ENCODE measurements at places on chromosomes 11 and 22.

- DNase-seq, result no peak
Observed at GRCh38 chr11:67279589-67280340, 9.3 kb upstream of the ANKRD13D start.

GRCh38 chr22:38431266-38432010 is 23.6 kb downstream of the KCNJ4 start:
- no peak for DNase-seq

GRCh38 chr11:128471138-128471661 is 116.2 kb downstream of the ETS1 start:
- no peak for DNase-seq

- no peak for DNase-seq
Observed at GRCh38 chr11:95977534-95978174, 53.7 kb upstream of the MTMR2 start.

- DNase-seq, result no peak
Observed at GRCh38 chr11:69818603-69819441, at the start of gene FGF3. Gene FGF3, minus strand, starts transcription at chr11:69819416. Its CDS starts 483 bp downstream, at chr11:69818933.

GRCh38 chr22:24952837-24953383 is 394 bp downstream of the KIAA1671 start:
- no peak for DNase-seq

DNA sequence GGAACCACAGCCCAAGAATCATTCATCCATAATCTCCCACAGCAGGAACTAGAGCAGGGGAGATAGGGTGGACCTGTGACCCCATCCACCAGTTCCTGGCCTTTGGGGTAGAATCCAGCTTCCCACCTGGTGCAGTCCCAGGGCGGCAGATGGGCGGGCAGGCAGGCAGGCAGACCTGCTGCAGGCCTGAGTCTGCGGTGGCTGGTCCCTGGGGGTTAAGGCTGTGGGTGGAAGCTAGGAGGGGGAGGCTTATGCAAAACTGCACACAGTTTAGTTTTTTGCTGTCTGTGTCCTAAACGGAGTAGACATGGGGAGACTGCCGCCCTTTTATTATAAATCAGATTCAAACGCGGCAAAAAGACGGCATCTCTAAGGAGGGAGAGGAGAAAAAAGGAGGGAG is 4.5 kb upstream of the NEFH start:
- no peak for DNase-seq

- no peak for DNase-seq
Observed at GRCh38 chr11:61339490-61339878, 6.5 kb downstream of the TKFC start.

DNA sequence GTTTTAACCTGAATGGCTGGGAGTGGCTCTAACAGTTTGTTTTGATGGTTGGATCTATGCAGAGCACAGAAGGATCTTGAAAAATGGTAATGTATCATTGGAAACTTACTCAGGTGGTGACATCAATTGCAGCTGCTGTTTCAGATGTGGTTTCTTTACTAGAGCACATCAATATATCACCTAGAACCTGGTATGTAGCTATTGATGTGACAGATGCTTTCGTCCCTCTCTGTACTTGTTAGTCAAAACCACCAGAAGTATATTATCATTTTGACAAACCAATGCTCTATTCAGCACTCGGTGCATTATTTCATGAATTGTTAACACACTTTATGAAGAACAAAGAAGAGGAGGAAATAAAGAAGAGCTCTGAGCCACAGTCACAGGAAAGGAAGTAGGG is 26.6 kb upstream of the SCN3B start:
- no peak for DNase-seq

DNA sequence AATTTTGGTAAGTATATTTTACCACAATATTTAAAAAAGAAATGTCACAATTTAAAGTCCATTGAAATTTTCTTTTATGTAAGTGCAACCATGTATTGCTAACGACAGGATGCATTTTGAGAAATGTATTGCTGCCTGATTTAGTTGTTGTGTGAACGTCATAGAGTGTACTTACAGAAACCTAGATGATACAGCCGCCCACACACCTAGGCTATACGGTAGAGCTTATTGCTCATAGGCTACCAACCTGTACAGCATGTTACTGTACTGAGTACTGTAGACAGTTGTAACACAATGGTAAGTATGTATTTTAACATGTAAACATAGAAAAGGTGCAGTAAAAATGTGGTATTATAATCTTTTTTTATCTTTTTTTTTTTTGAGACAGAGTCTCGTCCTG is 48.1 kb downstream of the CBL start:
- DNase-seq, result peak; percentile 49

DNA sequence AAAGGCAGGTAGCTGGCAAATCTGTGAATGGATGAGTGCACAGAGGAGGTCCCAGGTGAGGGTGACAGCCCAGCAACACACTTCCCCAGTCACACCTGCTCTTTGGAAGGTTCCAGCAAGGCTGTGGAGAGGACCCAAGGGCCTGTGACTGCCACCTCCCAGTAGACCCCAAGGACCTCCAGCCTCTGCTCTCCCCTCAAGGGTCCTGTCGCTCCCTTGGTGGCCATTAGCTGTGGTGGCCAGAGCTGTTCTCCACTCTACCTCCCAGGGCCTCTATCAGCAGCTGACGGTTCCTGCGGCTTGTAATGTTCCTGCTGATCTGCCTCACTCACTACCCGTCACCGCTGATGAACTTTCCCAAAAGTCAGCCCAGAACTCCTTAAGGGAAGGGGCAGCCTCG is 93.0 kb downstream of the SWAP70 start:
- no peak for DNase-seq

DNA sequence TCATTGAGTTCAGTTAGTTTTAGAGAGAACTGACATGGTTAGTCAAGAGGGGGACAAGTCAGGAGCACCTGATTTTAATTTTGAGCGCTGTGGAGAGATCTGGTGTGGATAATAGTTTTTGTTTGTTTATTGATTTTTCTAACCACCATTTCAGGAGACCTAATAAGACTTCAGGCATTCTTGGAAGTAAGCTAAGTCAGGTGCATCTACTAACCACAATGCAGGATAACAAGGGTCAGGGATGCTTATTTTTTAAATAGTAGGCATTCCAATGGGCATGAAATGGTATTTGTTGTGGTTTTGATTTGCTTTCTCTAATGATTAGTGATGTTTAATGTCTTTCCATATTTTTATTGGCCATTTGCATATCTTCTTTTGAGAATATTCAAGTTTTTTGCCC is 212.1 kb downstream of the NAV2 start:
- DNase-seq, result no peak

DNA sequence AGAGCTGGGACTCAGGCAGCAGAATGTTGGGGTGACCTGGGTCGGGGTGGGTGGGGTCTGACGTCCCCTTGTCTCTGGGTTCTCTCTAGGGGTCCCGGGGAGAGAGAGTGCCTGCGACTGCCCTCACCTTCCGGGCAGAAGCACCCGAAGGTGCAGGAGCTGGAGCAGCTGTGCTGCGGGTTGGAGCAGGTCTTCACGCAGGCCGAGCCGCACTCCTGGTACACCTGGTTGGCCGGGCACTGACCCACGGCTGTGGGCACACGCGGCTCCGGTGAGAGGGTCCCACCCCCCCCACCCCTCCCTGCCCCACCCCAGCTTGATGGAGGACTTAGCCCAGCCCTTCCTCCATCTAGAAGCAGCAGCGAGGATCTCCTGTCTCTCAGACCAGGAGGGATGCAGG is 6.4 kb downstream of the MUC6 start:
- no peak for DNase-seq

GRCh38 chr11:2199466-2200341 is 28.1 kb upstream of the TH start:
- no peak for DNase-seq

GRCh38 chr11:126318574-126319373 is 14.9 kb downstream of the DCPS start:
- no peak for DNase-seq

DNA sequence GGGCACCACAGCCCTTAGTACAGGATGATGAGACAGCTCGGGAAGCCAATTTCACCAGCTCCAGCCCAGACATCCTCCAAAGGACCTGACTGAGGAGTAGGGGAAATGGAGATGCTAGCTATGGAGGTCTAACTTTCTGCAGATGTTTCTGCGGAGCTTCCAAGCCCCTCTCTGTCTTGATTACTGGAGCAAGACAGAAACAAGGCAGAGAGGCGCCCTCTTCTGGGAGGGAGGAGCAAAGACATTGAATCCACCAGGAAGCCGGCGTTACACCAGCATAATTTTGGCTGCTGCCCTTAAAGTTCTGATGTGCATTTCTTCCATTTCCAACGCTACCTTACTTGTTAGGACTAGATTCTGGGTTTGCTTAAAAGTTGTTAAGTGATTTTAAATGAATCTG is 107.3 kb upstream of the HSD17B12 start:
- no peak for DNase-seq

DNA sequence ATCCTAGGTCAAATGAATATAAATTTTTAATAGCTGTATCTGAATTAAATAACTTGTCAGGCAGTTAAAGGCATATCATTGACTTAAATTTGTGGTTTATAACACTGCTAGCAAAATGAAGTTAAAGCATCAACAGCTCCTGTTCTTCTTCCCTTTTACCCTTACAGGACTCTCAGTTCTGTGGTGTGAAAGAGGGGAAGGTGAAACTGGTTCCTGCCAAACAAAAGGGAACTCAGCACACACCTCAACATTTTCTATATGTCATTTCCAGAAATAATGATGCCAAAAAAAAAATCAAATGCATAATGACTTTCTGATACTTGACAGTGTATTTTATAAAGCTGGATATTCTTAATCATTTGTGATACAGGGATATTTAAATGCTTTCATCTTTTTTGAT is 21.2 kb downstream of the ARL14EP start:
- no peak for DNase-seq

GRCh38 chr22:30140414-30140813 is 60.1 kb downstream of the HORMAD2 start:
- no peak for DNase-seq

DNA sequence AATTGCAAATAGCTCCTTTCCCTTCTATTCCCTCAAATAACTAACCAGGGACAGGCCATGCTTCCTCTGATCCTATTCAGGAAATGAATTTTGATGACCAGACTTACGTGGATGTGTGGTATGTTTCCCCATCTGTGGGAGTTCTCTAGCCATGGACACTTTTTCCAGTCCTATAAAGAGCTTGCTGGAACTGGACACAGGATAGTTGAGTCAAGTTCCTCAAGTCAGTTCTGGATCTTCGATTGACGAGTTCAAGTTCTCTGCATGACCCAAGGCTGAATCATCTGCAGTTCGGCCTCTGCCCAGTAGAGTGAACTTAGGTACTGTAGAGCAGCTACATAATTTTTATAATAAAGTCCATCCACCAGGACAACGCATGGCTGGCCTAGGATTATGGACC is 52.7 kb upstream of the CCND1 start:
- no peak for DNase-seq

GRCh38 chr11:10892250-10892649 is 34.4 kb upstream of the ZBED5 start:
- DNase-seq, result no peak

DNA sequence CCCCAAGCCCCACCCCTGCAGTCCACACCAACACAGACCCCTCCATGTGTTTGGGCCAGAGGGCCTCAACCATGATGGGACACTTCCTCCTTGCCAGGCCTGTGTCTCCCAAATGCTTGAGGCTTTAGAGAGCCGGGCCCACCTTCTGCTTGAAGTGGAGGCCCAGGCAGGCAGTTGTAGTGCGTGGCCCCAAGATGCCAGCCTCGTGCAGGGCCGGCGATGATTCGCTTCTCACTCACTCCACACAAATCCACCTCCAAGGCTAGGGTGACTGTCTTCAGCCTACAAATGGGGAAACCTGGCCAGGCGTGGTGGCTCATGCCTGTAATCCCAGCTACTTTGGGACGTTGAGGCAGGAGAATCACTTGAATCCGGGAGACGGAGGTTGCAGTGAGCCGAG is 5.7 kb downstream of the PRR5 start:
- no peak for DNase-seq

DNA sequence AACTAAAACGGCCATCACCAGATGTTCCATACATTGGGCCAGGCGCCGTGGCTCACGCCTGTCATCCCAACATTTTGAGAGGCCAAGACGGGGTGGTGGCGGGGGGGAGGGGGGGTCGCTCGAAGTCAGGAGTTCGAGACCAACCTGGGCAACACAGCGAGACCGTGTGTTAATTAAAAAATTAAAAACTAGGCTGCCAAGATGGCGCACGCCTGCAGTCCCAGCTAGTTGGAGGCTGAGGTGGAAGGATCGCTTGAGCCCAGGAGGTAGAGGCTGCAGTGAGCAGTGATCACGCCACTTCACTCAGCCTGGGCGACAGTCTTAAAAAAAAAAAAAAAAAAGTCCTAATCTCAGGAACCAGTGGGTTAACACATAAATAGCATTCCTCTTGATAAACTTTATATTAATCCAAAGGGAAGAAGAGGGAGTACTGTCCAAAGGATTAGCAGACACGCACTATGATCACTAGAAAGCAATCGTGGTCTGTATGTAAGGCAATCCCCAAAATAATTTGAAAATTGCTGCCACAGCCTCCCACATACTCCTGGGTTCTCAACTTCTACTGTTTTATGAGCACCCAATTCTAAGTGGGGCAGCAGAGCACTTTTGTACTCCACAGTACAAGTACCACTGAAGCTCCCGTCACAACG is 604 bp downstream of the PUS3 start:
- DNase-seq, result no peak

GRCh38 chr22:45026511-45026910 is 16.7 kb upstream of the PHF21B start:
- DNase-seq, result no peak

DNA sequence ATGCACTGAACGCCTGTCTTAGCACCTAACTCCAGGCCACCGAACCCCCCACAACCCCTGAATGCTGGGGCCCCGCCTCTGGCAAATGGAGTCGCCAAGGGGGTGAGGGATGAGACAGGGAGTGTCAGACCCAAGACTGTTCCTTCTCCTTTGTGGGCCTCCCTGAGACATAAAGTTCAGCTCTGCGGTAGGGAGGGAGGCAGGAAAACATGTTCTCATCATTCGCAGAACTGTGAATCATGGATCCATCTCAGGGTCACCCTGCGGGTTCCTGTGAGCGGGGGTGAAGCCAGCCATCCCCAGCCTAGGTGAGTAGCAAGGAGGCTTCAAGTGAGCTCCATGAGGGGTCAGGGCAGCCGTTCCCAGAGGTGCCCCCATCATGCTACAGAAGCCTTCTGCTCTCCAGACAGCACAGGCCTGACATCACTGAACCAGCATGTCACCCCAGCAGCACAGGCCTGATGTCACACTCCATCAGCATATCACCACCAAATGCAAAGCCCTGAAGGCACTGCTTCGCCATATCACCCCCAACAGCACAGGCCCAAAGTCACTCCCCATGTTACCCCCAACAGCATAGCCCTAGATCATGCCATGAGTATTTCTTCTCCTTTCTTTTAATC is 27.2 kb downstream of the TMPRSS6 start:
- peak; percentile 31 for DNase-seq

DNA sequence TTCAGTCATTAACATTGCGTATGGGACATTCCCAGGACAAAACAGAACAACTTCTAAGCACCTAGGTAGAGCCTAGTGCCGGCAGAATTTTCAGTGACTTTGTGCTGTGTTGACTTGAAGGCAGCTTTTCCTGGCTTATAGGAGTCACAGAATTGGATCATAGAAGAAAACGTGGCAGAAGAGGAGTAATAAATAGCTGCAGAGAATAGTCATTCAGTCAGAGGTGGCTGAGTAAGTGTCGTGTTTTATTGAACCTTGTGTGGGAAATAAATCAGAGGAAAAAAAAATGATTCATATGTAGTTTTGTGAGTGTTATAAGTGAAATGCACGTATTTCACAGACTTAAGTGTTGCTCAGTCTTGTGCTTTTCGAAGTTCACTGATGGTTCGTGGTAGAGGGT is 2.1 kb downstream of the BARX2 start:
- DNase-seq, result no peak
